ENCODE measurements at places on chromosomes 3 and 15.

- DNase-seq: no peak
Measured at GRCh38 chr3:7075901-7076300, 215.0 kb downstream of the GRM7 start.

DNA sequence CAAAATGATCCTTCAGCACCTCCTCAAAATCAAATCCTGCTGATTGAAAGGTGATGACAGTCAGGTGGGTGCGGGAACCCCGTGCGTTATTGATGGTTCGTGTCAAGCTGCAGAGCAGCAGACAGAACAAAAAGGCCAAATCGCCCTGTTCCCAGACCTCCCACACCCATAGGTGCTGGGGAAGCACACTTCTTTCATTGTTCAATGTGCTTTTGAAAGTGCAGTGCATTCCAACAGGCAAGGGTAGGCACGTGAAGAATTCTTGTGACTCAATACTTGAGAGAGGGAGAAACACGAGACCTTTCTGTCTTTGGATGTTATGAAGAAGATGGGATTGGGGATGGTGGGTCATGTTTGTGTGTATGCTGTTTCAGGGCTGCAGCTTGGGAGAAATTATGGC lies 514.0 kb downstream of the MCTP2 start:
- no peak for DNase-seq

- DNase-seq: peak; percentile 69
Measured at GRCh38 chr15:73897441-73898261, 24.3 kb downstream of the TBC1D21 start.

DNA sequence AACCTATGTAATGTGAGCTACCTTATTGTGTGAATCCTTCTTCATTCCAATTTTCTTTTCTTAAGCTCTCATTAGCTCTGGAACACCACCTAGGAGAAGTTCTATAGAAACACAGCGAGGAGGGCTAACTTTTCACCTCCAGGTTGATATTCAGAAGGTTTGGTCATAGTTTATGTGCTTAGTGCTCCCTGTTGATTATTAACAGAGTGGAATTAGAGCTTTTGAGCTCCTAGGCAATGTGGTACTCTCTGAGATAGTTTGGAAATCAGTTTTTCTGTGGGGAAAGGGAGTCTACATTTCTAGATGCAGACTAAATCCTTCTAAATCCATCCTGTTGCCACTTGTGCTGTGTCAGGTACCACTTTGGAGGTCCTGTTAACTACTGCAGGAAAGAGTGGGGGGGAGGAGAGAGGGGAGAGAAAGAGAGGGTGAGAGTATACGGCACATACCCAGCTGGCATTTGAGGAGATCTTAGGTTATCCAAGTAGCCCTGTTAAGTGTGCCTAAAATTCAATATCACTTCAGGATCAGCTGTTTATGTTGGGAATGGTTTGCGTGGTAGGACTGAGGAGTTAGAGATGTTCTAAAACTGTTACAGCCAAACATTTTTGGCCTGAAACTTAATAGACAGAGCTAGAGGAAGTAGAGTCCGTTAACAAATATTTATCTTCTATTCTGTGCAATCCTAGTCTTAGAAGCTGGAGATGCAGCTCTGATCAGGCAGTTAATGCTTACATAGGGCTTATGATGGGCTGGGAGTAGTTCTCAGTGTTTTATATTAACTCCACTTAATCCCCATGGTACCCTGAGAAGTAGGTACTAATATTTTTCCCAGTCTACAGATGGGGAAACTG lies 117.5 kb upstream of the PROK2 start:
- no peak for DNase-seq

DNA sequence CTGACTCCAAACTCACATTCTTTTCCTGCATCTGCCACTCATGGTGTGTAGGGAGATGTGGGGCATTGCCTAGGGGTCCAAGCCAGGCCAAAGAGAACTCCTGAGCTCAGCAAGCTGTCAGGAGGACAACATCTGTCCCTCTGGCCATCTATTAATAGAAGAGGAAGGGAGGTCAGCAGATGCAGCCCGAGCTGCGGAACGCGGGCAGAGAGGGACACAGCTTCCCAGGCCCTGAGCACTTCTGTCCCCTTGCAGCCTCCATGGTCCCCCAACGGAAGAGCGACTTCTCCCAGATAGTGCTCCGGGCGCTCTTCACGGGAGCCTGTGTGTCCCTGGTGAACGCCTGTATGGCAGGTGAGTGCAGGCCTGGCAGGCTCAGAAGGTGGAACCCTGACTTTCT lies 37.3 kb upstream of the PDE8A start:
- DNase-seq: no peak

DNA sequence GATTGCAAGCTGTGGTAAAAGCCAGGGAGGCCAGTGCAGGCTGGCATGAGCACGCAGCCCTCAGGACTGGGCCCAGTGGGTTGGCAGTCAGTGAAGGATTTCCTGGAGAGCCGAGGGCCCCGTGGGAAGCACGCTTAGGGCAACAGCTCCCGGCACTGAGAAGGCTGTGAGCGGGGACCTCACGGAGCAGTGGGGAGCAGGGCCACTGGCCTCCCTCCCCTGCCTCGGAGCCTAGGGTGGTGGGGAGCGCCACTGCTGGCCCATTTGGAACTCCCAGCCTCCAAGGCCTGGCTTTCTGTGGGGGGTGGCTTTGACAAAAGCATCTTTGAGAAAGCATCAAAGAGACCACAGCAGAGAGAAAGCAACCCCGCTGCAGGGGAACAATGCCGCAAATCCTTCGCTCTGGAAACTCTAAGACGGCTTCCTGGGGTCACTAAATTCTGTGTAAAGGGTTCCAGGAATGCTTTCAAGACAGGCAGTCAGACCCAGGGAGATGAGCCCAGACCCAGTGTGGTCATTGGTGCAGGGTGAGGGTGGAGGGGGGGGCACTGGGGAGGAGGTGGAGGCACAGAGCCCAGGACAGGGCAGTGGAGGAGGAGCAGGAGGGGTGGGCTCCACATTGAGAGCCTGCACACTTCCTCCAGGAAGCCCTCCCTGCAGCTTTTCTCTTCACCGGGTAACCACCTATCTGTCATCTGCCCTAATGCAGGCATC lies 9.5 kb upstream of the APBA2 start:
- no peak for DNase-seq

GRCh38 chr3:178067721-178068120 lies 468.5 kb upstream of the KCNMB2 start:
- DNase-seq: no peak

DNA sequence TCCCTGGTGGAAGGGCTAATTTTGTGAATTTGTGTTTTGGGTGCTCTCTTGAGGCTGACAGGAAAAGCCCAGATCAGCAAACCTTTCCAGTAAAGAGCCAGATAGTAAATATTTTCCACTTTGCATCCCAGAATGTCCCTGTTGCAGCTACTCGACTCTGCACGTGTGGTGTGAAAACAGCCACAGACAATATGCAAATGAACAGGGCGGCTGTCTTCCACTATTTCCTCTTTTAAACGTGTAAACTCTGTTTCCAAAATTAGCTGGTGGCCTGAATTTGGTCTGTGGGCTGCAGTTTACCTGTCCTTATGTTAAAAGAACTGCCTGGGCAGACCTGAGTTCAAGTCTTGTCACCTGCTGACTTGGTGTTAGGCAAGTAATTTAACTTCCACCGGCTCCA lies 202.7 kb downstream of the EDEM1 start:
- DNase-seq: no peak

GRCh38 chr3:124763206-124763605 lies 33.0 kb downstream of the UMPS start:
- no peak for DNase-seq

GRCh38 chr15:85614059-85614458 lies 180.7 kb downstream of the KLHL25 start:
- no peak for DNase-seq

- no peak for DNase-seq
Measured at GRCh38 chr3:85148036-85148435, 189.2 kb downstream of the CADM2 start.

- no peak for DNase-seq
Measured at GRCh38 chr3:177196008-177196455, 1.2 kb downstream of the TBL1XR1 start.

GRCh38 chr3:69646287-69647067 lies 92.8 kb upstream of the MITF start:
- no peak for DNase-seq

GRCh38 chr3:197124713-197125112 lies 95.1 kb upstream of the MELTF start:
- no peak for DNase-seq

DNA sequence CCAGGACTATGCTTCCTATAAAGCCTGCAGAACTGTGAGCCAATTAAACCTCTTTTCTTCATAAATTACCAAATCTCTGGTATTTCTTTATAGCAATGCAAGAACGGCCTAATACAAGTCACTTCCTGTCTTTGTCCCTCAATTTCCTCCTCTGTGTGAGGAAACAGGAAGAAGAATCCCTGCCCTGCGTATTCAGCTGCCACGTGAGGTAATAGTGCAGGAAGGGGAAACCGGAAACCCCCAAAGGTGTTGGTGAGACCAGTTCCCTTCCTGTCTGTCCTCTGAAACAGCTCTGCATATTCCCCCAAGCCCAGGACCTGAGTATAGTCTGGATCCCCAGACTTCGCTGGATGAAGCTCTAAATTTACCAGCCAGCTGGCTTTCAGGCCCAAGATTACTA lies 18.1 kb upstream of the PTPN23 start:
- peak; percentile 20 for DNase-seq

GRCh38 chr15:77514641-77515402 lies 94.1 kb downstream of the HMG20A start:
- DNase-seq: no peak

DNA sequence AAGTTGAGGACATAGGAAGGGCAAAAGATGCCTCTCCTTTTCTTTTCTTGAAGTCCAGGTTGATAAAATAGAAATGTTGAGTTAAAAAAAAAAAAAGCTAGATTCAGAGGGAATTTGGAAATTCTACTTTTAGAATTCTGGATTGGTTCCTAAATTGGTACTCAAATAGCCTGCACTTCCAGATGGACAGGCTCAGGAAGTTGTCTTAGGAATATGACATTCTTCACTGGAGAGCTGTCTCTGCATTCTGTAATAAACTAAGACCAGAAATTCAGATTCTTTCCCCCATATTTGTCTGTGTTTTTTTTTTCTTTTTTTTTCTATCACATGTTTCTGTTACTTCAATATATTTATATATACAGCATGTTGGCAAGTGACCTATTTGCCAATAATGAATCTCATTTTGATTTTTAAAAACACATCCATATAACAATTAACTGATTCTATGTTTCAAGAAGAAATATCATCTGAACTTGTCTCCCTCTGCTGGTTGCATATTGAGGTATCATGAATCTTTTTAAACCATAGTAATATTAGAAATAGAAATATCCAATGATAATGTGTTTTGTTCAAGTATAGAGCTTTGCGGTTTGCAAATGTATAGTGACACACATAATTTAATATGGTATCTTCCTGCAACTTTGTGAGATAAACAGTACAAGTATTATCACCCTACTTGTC lies 8.5 kb upstream of the LSAMP start:
- DNase-seq: no peak

DNA sequence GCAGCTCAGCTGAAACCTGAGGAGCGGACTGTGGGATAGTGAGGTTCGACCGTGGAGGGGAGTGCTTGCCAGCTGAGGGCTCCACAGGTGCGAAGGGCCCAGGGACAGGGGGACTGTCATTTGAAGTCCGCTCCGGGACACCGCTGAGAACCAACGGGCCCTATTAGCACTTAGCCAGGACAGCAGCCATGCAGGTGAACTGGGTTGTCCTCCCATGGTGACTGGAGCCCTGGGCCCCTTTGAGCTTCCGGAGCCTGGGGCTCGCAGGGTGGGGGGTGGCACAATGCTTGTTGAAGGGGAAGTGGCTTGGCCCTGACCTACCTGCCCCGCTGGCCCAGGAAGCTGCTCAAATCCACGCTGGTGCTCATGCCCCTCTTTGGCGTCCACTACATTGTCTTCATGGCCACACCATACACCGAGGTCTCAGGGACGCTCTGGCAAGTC lies 24.7 kb downstream of the PTH1R start:
- no peak for DNase-seq

DNA sequence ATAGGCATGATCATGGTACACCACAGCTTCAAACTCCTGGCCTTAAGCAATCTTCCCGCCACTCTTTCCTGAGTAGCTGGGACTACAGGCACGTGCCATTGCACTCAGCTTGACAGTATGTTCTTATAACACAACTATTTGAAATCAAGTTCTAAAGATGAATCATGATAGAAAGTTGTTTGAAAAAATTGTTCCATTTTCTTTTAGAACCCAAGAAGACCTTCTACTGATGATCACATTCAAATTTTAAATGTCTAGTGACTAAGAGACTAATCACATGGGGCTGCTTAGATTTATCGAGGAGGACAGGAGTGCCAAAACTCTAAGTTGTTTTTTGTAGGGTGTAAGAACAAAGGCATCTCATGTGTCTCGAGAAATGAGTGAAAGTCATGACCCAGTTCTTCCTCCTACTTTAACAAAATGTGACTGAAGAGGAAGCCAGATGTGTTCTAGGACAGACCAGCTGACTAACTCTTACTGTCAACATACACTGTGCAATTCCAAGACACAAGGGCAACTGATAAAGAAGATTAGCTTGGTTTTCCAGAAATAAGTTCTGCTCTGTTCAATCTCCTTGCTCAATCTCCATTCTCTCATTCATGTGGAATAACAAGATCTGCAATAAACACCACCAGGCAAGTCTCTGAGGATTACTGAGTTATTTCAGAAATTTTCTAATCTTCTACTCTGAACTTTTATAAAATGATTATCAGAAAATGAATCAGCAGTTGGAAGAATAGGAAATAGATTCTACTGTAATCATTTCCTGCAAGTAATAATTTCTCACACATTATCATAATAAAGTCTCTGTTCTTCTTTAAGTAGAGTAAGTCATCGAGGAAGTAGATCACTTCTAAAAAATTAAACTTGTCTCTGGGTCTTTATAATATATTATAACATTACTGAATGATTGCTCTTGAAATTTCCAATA lies 122.6 kb upstream of the CCNL1 start:
- DNase-seq: no peak

- no peak for DNase-seq
Measured at GRCh38 chr3:3664935-3665334, 134.3 kb upstream of the LRRN1 start.

DNA sequence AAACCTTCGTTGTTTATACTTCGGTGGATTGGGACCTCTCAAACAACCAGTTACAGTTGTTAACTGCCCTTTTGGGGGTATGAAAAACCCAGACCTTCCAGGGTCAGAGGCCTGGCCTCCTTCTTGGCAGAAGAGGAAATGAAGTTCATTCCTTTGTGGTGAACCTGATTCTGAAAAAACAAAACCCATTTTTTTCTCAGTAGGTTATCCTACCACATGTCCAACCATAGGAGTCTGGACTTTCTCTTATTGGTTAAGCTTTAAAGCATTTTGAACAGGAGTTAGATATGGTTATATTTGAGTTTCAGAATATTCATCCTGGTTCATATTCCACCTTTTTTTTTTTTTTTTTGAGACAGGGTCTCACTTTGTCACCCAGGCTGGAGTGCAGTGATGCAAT lies 7.2 kb upstream of the LACTB start:
- no peak for DNase-seq

GRCh38 chr3:121473001-121473400 lies 72.8 kb downstream of the POLQ start:
- DNase-seq: no peak

GRCh38 chr15:85097250-85097649 lies 115.6 kb downstream of the PDE8A start:
- no peak for DNase-seq

Data from stimulated activated naive CD8-positive, alpha-beta T cell treated with anti-CD3 and anti-CD28 coated beads, Interleukin-15, Interleukin-2, amounts not matched to agents 100 U/mL and 50 U/mL, for 24 hours (primary cell).